EL (cell line): ENCODE measurements at places on chromosomes 2 and 18.

GRCh38 chr2:120988700-120989511 is 253.2 kb downstream of the GLI2 start:
- no peak for DNase-seq

GRCh38 chr2:168518555-168519066 is 62.5 kb downstream of the CERS6 start:
- peak; percentile 24 for DNase-seq

GRCh38 chr2:37809931-37810570 is 115.0 kb upstream of the RMDN2 start:
- DNase-seq: no peak

GRCh38 chr2:36650031-36650829 is 46.3 kb upstream of the VIT start:
- DNase-seq: peak; percentile 81
